ENCODE measurements at places on chromosomes 4 and X. TPM values are rescaled to one million over a fixed set of nuclear protein-coding genes. Genes with fewer than 3 reads are reported as not detected.

Gene SLC6A14
- not detected for total RNA-seq

Gene SMIM31
- not detected for total RNA-seq

- H3K4me3 ChIP-seq: no peak overlapping the region
- H3K36me3 ChIP-seq: no peaks in the 10 kb centered on the region
- H3K27me3 ChIP-seq: no peaks in the 10 kb centered on the region
Observed at GRCh38 chr4:21749924-21750323, 198.6 kb downstream of the KCNIP4 start.

Gene RNF113A
- total RNA-seq: 7.8 TPM

DNA sequence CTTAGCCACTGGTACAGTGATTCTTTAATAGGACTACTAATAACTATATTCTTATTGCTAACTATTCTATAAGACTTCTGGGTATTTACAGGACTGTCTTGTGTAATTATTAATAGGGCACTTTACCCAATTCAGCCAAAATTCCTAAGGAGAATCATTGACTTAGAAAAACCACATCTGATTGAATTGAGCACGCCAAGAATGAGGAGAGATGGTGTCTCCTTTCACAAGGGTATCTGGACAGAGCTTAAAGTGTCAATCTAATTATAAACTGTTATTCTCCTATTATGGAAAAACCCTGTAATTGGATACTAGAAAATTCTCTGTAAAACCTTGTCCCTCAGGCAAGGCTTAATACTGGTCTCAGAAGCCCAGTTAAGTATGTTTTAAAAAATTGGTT lies 111.1 kb upstream of the TLL1 start:
- no peaks in the 10 kb centered on the region for H3K4me1 ChIP-seq
- DNase-seq: no peak
- no peaks in the 10 kb centered on the region for H3K36me3 ChIP-seq
- no peak overlapping the region for H3K27ac ChIP-seq
- no peaks in the 10 kb centered on the region for H3K27me3 ChIP-seq

DNA sequence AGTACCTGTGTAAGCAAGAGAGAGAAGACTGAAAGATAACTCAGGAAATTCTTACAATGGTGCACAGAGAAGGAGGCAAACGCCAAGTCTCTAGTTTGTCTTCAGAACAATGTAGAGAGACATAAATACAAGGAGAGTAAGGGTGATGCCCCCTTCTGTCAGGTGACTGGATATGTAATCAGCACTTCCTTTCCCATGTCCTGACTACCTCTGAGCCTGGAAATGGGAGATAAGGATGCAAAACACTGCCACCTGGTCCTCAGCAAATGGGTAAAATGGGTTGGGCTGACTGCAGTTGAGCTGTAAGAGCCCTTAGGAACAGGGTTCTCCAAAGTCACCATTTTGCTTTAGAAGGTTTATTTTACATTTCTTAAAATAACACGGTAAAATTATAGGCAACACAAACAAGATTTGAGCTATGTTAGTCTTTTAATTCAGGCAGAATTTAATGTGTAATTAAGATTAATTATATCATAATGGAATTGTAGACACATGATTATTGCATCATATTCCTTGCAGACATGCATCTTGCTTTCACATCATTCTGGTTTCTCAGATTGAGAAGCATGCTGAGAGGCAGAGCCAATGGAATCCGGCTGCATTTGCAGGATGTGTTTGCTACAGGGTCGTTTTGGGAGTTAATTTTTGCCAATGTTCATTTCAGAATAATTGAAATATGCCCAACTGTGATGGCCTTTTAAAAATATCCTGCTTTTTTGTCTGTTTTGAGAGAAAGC lies 37.2 kb upstream of the ARX start:
- no peak overlapping the region for H3K27ac ChIP-seq
- no peak overlapping the region for H3K4me3 ChIP-seq
- no peaks in the 10 kb centered on the region for H3K36me3 ChIP-seq
- H3K4me1 ChIP-seq: no peaks in the 10 kb centered on the region
- DNase-seq: no peak
- no peaks in the 10 kb centered on the region for H3K27me3 ChIP-seq

GRCh38 chr4:60992037-60992436 lies 208.1 kb upstream of the ADGRL3 start:
- H3K36me3 ChIP-seq: no peaks in the 10 kb centered on the region
- DNase-seq: no peak
- no peak overlapping the region for H3K27ac ChIP-seq
- no peak overlapping the region for H3K4me3 ChIP-seq
- H3K4me1 ChIP-seq: no peaks in the 10 kb centered on the region
- no peaks in the 10 kb centered on the region for H3K27me3 ChIP-seq

Gene OCIAD1
- 116 TPM for total RNA-seq

Gene PJA1
- total RNA-seq: 9.7 TPM

Gene ZNF827
- 0.61 TPM for total RNA-seq

Gene CENPVL2
- total RNA-seq: not detected

DNA sequence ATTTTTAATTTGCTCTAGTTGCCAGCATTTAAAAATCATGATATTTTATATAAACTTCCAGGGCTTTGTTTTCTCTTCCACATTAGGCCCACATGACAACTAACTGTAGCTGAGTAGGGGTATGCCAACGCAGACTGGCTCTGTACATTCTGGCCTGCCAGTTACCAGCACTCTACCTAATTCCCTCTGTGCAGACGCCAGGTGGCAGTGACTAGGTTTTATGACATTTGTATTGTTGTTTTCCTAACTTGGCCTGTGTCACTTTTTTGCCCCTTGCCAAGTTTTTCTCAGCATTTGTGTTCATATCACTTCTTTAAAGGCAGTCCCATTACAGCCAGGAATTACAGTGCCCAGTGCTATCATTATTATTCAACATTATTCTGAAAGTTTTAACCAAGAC lies 347.5 kb downstream of the NKX6-1 start:
- no peaks in the 10 kb centered on the region for H3K27me3 ChIP-seq
- H3K4me3 ChIP-seq: no peak overlapping the region

- peak overlapping the region; percentile 90 for H3K27ac ChIP-seq
- no peaks in the 10 kb centered on the region for H3K36me3 ChIP-seq
- peak overlapping the region; percentile 72 for H3K4me3 ChIP-seq
- no peaks in the 10 kb centered on the region for H3K4me1 ChIP-seq
Observed at GRCh38 chrX:119870626-119871131, 854 bp downstream of the RNF113A start.

GRCh38 chrX:23854945-23855344 lies 52.8 kb downstream of the APOO start:
- no peak overlapping the region for H3K4me3 ChIP-seq
- DNase-seq: no peak
- H3K4me1 ChIP-seq: no peaks in the 10 kb centered on the region
- H3K36me3 ChIP-seq: no peaks in the 10 kb centered on the region

DNA sequence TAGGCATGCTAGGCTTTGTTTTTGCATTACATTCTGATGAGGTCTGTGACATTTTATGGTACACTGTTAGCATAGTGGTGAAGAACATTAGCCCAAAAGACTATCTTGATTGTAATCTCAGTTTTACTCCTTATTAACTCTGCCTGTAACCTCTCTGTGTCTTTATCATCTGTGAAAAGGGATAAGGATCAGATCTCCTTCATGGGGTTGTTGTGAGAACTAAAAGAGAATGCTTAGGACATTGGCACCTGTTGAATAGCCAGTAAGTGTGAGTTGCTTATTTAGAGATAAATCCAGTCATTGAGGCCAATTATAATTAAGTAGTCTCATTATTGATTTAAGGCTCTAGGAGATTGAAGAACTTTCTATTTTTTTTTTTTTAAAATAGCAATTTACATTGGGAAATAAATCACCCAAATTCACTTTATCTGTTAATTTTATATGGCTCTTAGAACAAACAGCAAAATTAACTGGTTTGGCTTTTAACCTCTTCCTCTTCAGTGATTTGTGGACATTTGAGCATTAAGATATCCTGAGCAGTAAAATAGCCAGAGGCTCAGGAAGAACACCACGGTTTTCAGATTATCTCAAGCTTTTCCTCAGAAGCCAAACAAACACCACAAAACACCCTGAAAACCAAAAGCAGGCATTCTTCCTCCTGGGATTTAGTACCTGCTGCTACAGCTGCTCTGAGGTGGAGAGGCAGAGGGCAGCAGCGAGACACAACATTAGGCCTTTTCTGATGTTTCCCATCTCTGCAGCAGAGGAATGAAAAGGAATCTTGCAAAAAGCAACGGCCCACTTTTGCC lies 192.9 kb downstream of the ARHGAP10 start:
- no peak for DNase-seq
- no peaks in the 10 kb centered on the region for H3K4me1 ChIP-seq
- H3K36me3 ChIP-seq: no peaks in the 10 kb centered on the region
- H3K27me3 ChIP-seq: no peaks in the 10 kb centered on the region

- no peak overlapping the region for H3K4me3 ChIP-seq
- no peaks in the 10 kb centered on the region for H3K4me1 ChIP-seq
- H3K27ac ChIP-seq: peak overlapping the region; percentile 75
Observed at GRCh38 chr4:51851090-51851936, 8.4 kb downstream of the DCUN1D4 start.

Gene CNKSR2
- total RNA-seq: 2.7 TPM

- no peaks in the 10 kb centered on the region for H3K27me3 ChIP-seq
- H3K4me3 ChIP-seq: no peak overlapping the region
- no peak overlapping the region for H3K27ac ChIP-seq
- H3K4me1 ChIP-seq: no peaks in the 10 kb centered on the region
Observed at GRCh38 chr4:41134581-41134980, 79.8 kb downstream of the APBB2 start.

DNA sequence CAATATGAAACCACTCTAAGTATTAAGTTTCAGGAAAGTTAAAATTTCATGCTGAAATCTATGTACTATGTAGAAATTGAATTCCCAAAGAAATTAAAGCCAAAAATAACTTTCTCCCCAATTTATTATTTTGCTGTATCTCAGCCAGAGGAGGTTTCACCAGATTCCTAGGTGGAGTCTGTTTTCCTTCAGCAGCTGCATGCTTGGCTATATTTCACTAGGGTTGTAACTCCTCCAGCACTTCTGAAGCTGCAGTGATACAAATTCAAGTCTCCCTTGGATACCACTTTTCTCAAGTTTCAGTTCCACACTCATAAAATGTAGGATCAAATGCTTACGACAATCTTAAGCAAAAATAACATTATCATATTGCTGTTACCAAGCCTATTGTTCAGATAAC lies 41.2 kb upstream of the ZC4H2 start:
- H3K4me3 ChIP-seq: no peak overlapping the region
- H3K27me3 ChIP-seq: no peaks in the 10 kb centered on the region
- no peak for DNase-seq
- no peaks in the 10 kb centered on the region for H3K36me3 ChIP-seq
- no peak overlapping the region for H3K27ac ChIP-seq

GRCh38 chr4:53015681-53016080 lies 153.6 kb downstream of the RASL11B start:
- H3K4me3 ChIP-seq: no peak overlapping the region
- H3K27ac ChIP-seq: no peak overlapping the region
- no peaks in the 10 kb centered on the region for H3K4me1 ChIP-seq
- no peaks in the 10 kb centered on the region for H3K27me3 ChIP-seq

Measured in right lobe of liver (tissue), 6 donors.